ENCODE measurements at places on chromosomes 13 and 19.

DNA sequence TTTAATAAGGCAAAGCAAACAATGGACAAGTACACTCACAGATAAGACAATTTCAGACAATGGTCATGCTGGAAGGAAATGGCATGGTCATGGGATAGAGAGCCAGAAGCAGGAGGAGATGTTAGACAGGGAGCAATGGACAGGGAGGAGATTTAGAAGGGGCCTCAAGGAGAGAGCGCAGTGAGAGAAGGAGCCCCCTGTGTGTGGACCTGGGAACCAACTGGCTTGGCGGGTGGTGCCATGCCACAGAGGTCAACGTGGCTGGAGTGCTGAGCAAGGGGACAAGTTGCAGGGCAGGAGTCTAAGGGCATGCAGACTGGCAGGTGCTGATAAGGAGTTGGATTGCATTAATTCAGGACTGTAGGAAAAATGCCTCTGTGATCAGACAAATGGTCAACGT, 75.3 kb upstream of the UQCRFS1 start:
- H3K4me3 ChIP-seq, result no peak overlapping the region
- H3K4me1 ChIP-seq, result no peaks in the 10 kb centered on the region
- no peaks in the 10 kb centered on the region for H3K36me3 ChIP-seq

DNA sequence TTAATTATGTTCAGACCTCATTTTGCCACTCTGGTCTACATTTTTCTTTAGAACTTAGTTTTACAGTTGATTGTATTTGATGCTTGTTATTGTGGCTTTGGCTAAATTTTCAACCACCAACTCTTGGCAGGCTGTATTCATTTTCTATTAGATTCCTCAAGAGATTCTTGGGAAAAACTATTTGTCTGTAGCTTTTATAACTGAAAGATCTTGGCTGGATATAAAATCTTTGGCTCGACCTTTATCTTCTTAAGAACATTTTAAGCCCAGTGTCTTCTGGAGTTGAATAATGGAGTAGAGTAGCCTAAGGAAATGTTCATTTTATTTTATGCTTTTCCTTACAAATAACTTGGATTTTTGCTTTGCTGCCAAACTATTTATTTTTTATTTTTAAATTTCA, 848.5 kb downstream of the PCDH17 start:
- no peak overlapping the region for H3K27ac ChIP-seq
- H3K4me1 ChIP-seq, result no peaks in the 10 kb centered on the region
- H3K36me3 ChIP-seq, result no peaks in the 10 kb centered on the region
- no peak overlapping the region for H3K4me3 ChIP-seq
- no peaks in the 10 kb centered on the region for H3K27me3 ChIP-seq

DNA sequence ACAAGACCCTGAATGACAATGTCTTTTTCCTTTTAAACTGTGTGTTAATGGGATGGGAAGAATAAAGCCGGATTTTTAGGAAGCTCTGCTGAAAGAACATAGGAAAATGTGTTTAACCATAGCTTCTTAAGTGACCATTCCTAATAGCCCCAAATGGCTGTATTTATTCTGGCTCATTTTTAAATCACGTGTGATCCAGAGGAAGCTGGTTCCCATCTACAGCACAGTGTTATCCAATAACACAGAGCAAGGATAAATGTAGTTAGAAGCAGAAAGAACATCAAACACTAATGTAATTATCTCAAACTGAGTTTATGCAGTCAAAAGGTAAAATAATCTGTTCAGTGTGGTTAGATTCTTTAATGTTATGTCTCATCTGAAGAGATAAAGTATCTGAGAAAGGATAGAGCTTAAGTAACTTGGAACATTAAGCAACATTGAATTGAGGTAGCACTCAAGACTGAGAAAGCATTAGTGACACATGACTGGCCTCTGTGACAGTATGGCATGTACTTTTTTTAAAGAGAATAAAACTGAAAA, 853.3 kb downstream of the GPC5 start:
- no peak overlapping the region for H3K27ac ChIP-seq
- no peaks in the 10 kb centered on the region for H3K36me3 ChIP-seq
- no peaks in the 10 kb centered on the region for H3K27me3 ChIP-seq
- no peak for DNase-seq

DNA sequence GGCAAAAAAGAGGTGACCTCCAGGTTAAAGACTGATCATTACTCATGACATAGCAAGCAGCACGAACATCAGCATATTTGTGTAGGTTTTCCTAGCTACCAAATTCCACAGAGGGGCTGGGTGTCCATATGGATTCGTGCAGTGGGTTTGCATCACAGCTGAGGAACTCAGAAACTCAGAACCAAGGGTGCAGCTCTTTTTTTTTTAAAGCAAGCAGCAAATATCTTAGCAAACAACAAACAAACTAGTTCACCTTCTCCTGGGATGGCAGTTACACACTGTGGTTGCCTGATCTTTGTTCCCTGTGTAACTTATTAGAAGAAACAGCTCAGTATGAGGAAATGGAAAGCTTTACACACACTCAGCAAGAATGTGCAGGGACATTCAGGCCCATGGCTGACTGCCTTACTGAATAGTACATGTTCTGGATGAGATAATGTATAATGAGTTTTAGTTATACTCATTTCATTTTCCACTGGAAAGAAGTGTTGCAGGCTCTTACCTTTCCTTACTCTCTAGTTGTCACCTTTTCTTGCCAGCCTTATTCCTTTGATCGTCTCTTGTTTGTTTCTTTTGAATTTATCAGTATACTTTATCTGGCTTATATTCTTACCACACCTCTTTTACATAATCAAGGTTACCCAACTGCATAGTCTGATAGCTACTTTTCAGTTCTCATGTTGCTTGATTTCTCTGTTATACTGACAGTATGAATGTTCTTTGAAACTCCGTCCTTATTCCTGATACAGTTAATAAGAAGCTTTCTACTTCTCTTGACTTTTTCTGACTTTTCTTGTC, 4.3 kb downstream of the NDFIP2 start:
- peaks cover 22% of the 10 kb centered on the region for H3K4me1 ChIP-seq
- no peak overlapping the region for H3K27ac ChIP-seq
- H3K4me3 ChIP-seq, result no peak overlapping the region
- H3K27me3 ChIP-seq, result no peaks in the 10 kb centered on the region
- no peaks in the 10 kb centered on the region for H3K36me3 ChIP-seq

- H3K36me3 ChIP-seq, result no peaks in the 10 kb centered on the region
- H3K27me3 ChIP-seq, result no peaks in the 10 kb centered on the region
- no peak overlapping the region for H3K4me3 ChIP-seq
- H3K4me1 ChIP-seq, result no peaks in the 10 kb centered on the region
- H3K27ac ChIP-seq, result no peak overlapping the region
- DNase-seq, result no peak
Measured at GRCh38 chr19:11299946-11300810, 4.2 kb downstream of the TSPAN16 start.

GRCh38 chr13:32549788-32550187, 11.2 kb upstream of the N4BP2L2 start:
- H3K4me1 ChIP-seq, result no peaks in the 10 kb centered on the region
- no peak for DNase-seq
- H3K4me3 ChIP-seq, result no peak overlapping the region
- H3K36me3 ChIP-seq, result no peaks in the 10 kb centered on the region

- H3K36me3 ChIP-seq, result no peaks in the 10 kb centered on the region
- peak overlapping the region; percentile 94 for H3K27ac ChIP-seq
- H3K27me3 ChIP-seq, result no peaks in the 10 kb centered on the region
- peak; percentile 14 for DNase-seq
Measured at GRCh38 chr13:99501848-99502301, 603 bp downstream of the TM9SF2 start.

DNA sequence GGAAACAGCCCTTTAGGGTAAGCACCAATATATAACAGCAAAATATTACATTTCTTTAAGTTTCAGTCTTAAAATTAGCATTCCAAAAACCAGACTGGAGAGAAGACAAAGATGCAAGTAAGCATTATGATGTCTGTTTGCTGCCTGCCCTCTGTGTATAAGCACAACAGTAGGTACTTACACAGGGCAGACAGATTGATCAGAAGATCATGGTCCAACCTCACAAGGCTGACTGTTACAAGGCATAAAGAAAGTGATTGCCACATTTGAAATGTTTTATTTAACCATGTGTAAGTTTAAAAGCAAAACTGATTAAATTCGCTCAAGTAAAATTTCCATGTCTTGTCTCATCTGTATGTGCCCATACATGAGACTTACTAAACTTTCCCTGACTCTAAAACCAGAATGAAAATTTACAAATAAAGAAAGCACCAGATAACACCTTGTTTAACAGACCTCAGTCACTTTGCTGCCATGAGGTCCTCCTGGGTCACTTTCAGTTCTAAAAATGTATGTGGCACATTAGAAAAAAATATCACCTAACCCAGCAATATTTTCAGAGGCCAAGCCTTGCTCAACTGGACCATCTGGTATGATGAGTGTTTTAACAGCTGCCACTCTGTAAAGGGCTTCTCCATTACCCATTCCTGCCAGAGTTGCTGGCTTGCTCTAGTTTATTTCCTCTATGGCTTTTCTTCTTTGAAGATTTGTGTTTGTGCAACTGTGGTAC, 297.0 kb downstream of the RBM26 start:
- no peak overlapping the region for H3K27ac ChIP-seq
- H3K27me3 ChIP-seq, result no peaks in the 10 kb centered on the region
- no peaks in the 10 kb centered on the region for H3K36me3 ChIP-seq
- DNase-seq, result no peak
- no peaks in the 10 kb centered on the region for H3K4me1 ChIP-seq

Data from CD8-positive, alpha-beta memory T cell (primary cell).